Stimulated activated CD8-positive, alpha-beta memory T cell treated with anti-CD3 and anti-CD28 coated beads, Interleukin-4, amount 100 ng/mL, for 24 hours (primary cell): ENCODE measurements at places on chromosomes 2 and 18.
A peak's percentile ranks its signal among the peaks of the same experiment; 100 is the strongest.

DNA sequence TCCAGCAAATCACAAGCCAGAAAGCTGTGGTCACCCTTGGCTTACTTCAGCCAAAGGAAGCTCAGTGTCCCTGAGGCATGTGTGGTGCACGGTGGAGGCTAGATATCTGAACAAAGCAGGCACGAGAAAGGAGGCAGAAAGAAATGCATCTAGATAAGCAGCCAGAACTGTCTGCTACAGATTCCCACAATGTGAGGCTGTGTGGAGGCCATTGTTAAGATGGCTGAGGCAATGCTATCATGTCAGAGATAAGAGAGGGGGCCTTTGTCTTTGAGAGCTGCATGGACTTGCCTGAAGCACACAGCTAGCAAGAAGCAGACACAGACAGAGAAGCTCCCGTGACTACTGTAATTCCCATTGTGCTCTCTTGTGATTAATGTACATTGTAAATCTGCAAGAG is 110.5 kb upstream of the LYPD6 start:
- DNase-seq: no peak

DNA sequence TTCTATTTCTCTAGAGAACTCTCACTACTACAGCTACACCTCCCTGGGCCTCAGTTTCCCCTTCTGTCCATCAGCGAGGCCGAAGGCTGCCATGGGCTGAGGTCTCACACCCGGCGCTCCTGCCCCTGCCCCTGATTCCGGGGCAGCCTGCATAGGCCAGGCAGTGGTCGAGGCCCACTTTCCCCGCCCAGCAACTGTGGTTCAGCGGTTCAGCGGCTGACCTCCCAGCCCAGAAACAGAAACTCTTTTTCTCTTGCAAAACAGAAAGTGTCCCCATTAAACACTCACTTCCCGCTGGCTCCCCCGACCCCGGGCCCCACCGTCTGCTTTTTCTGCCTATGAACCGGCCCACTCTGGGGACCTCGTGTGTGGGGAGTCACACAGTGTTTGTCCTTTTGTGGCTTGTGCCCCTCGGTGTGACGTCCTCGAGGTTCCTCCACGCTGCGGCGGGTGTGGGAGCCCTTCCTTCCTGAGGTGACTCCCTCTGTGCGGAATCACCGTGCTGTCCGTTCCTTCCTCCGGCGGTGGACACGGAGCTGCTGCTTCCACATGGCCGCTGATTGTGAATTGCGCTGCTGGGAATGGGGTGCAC is 16.0 kb downstream of the PDCD1 start:
- peak; percentile 46 for DNase-seq

DNA sequence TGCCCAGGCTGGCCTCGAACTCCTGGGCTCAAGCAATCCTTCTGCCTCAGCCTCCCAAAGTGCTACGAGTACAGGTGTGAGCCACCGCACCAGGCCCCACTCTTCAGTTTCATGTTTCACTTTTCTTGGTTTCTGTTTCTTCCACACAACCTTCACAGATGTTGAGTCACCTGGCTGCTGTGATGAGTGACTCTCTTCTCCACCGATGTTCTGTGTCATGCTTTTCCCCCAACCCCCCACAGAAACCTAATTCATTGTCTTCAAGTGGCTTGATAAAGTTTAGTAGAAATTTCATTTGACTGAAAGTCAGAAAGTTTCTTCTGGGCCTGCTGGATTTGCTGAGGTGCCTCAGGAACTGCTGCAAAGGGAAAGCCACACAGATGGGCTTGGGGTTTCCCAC is 78.5 kb downstream of the SPHKAP start:
- no peak for DNase-seq

GRCh38 chr2:237759176-237759575 is 39.4 kb upstream of the RBM44 start:
- DNase-seq: no peak

GRCh38 chr2:45789961-45790723 is 138.7 kb downstream of the PRKCE start:
- DNase-seq: no peak

DNA sequence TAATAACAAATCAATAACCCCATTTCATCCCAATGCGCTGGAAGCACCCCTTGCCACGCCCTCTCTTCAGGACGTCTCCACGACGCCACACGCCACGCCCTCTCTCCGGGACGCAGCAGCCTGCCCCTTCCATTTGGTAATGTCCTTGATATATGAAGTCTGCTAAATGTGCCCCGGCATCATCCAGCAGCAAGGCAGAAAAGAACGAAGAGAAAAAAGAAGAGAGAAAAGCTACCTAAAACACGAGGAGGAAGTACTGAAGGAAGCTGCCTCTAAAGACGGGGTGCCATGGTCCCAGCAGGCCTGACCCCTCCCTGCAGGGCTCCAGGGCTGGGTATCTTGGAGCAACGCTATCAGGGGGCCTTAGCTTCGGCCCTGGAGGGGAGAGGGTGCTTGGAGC is 41.8 kb downstream of the CNGA3 start:
- DNase-seq: no peak

DNA sequence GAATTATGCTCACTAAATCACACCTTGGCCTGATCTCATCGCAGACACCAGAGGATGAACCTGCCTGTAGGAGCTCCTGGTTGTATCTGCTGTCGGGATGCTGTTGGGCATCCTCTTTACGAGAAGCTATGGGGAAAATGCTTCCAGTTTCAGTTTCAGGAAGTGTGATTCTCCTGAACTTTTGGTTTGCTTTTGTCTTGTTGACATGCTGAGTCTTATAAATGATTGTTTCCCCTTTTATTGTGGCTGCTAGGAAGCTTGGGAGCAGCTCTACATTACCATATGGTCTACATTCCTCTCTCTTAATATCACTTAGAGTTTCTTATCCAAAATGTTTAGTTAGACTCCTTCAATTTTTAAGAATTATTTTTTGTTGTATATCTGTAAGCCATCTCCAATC is 227.5 kb downstream of the MTX2 start:
- DNase-seq: no peak

- DNase-seq: no peak
Measured at GRCh38 chr2:199433204-199433832, 24.4 kb downstream of the SATB2 start.

DNA sequence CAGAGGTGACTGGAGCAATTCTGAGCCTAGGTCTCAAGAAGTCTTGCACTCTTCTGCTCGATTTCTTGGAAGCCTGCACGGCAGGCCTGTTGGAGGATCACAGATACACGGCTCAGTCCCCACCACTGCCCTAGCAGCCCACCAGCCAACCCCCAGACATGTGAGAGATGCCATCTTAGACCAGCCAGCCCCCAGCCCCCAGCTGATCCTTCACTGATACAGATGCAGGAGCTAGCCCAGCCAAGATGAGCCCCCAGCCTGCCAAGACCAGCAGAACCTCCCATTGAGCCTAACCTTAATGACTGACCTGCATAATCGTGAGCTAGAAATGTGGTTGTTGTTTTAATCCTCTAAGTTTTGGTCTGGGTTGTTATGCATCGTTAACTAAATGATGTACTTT is 47.5 kb downstream of the INHBB start:
- no peak for DNase-seq

- no peak for DNase-seq
Measured at GRCh38 chr18:14577971-14578370, 34.6 kb upstream of the POTEC start.

GRCh38 chr2:221677688-221678087 is 105.6 kb upstream of the EPHA4 start:
- DNase-seq: no peak

- no peak for DNase-seq
Measured at GRCh38 chr2:221166292-221166691, 405.8 kb downstream of the EPHA4 start.

DNA sequence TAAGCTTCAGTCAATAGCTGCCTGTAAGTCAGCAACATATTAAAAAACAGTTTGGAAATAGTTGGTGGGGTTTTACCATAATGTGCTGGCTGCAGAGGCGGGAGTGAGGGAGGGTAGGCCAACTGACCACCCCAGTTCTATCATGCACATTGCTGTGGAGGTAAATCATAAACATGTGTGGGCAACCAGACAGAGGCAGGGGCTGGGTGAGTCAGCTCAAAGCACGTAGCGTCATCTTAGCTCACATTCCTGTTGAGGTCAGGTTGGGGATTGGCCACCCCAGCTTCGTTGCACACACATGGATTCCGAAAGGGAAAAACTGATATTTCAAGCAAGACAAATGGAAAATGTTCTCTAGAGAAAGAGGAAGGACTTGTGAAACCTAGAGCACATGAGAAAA is 19.5 kb downstream of the GPR45 start:
- DNase-seq: no peak

DNA sequence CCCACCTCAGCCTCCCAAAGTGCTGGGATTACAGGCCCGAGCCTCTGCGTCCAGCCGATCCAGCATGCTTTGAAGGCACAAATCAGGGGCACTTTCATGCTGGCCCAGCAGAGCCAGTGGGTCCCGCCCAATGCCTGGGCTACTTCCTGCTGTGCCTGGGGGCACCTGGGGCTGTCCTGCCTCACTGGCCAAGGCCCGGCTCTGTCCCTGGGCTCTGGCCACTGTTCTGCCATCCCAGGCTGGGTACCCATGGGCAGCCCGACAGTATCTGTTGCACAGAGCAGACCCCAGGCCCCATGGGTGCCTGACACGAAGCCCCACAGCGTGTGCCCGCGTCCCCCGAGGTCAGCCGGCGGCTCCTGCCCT is 6.8 kb upstream of the GAL3ST2 start:
- no peak for DNase-seq

GRCh38 chr18:36311026-36311570 is 13.6 kb downstream of the FHOD3 start:
- no peak for DNase-seq

DNA sequence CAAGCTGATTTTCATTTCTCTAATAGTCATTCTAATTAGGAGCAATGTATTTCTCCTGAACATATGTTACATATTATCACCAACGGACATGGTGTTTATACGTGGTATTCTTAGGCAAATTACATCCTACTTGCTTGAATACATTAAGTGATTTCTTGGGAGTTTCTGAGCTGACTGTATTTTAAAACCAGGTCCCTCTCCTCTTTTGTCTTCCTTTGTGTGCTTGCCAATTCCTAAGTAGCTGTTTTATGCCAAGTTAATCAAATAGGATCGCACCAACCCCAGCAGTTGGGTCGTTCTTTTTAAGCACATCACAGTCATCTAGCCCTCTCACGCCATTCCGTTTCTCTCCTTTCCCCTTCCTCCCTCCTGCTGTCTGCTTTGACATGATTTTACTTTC is 75.4 kb upstream of the MAP2 start:
- no peak for DNase-seq

DNA sequence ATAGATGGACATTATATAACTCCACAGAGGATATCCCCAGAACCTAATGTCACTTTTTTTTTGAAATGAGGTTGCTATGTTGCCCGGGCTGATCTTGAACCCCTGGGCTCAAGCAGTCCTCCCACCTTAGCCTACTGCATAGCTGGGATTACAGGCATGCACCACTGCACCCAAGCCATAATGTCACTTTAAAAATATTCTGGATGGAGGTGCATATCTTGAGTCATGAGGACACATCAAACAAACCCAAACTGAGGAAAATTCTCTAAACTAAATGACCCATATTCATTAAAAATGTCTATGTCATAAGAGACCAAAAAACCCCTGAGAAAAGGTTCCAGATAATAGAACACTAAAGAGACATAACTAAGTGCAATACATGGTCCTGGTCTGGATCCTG is 36.3 kb downstream of the OSGEPL1 start:
- no peak for DNase-seq

GRCh38 chr18:28905509-28905908 is 728.6 kb upstream of the CDH2 start:
- DNase-seq: no peak

- no peak for DNase-seq
Measured at GRCh38 chr2:164260506-164260905, 360.8 kb downstream of the GRB14 start.

GRCh38 chr2:210592726-210593125 is 36.3 kb downstream of the CPS1 start:
- DNase-seq: no peak

DNA sequence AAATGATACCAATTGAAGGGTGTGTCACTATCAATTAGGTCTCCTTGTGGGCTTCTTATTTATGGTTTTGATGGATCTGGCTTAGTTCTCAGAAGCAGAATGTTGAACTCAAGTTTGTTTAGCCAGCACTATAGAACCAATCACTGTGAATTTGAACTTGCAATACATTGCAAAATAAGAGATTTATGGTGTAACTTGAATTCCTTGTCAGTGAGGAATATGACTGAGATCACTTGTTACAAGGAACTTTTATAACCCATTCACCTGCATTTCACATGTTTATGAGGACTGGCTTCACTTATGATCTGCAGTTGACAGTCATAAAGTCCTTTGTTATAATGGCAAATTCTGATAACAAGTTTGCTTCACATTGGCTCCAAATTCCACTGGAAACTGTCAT is 9.8 kb downstream of the GATA6 start:
- no peak for DNase-seq

DNA sequence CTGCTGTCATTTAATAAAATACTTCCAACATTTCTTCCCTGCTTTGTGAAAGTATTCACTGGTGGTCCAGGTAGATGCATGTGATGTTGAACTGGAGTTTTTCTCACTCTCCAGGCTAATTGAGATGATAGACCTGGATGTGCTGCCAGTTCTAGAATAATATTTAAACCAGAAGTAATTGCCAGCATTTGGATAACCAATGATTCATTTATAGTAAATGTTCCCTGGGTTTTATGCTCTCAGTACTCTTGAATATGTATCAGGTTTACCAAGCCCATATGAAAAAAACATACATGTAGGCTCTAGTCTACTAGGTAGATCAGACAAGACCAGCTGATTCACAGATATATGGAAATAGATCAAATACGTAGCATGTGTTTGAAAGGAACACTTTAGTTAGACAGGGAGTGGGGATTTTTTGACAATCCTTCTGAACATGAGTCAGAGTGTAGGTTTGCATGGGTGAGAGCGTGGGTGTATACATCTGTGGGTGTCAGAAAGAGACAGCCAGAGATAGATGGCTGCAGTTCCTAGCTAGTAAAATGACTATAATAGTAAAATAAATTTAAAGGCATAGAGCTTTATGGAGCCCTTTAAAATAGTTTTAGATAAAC is 115.1 kb downstream of the NAB1 start:
- DNase-seq: no peak

- no peak for DNase-seq
Measured at GRCh38 chr18:29077344-29077743, 900.4 kb upstream of the CDH2 start.

- DNase-seq: no peak
Measured at GRCh38 chr2:18777250-18777812, 188.0 kb upstream of the NT5C1B start.

- DNase-seq: no peak
Measured at GRCh38 chr2:160145471-160145870, 54.6 kb downstream of the ITGB6 start.

DNA sequence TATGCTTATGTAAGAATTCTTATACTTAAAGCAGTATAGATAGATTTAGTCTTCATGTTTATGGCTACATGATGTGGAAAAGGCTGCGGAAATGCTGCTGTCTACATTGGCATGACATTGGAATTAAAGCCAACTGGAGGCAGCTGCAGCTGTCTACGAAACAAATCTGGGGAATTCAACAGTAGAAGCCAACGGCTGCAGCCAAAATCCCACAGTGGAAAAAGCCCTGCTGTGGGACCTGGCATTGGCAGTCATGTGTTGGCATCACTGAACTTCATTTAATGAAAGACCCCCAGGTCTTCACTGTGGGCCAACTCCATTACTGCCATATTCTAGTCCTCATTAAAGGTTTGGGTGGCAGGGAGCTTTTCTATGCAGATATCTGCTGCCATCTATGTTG is 223.6 kb downstream of the SLC8A1 start:
- no peak for DNase-seq
